ENCODE measurements at places on chromosomes 16 and 17.
A peak's percentile ranks its signal among the peaks of the same experiment; 100 is the strongest.

DNA sequence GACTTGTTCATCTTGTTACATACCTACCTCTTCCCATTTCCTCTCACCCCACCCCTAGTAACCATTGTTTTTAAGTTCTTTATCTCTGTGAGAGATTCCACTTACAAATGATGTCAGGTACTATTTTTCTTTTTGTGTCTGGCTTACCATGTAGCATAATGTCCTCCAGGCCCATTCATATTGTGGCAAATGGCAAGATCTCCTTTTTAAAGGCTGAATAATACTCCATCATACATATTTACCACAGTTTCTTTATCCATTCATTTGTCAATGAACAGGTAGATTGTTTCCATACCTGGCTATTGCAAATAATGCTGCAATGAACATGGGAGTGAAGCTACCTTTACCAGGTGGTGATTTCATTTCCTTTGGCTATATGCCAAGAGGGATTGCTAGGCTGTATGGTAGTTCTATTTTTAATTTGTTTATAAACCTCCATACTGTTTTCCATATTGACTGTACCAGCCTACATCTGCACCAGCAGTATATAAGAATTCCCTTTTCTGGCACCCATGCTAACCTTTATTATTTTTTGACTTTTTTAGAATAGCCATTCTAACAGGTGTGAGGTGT lies 53.9 kb downstream of the NSRP1 start:
- DNase-seq: no peak

DNA sequence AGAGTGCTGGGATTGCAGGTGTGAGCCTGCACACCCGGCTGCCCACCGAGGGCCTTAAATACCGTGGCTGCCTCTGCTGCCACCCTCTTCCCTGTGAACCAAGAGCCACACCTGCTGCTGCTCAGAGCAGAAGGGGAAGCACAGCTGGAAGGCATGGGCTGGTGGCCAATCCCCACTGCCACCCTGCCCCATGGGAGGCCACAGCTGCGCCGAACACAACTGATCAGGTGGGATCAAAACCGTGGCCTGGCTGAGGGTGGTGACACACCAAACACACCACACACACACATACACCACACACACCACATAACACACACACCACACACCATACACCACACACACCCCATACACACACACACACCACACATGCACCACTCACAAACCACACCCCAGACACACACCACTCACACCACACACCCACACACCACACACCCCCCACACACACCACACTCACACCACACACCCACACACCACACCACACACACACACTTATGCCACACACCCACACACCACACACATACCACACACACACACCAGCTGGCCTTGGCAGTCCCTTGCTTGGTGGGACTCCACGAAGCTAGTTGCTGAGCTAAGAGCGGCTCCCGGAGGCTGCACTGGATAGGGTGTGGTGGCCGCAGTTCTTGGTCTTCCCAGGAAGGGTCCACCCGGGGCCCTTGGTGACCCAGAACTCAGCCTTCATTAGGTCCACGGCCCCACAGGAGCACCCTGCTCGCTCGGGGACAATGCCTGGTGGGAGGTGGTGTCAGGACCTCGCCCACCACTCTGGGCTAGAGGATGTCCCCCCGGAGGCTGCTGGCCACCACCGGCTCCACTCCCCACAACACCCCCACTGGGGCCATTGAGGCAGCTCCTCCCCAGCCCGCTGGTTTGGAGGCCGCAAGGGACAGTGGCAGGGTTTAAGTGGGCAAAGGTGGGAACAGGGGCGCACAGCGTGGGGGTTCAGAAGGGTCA lies 14.9 kb downstream of the CEP131 start:
- DNase-seq: no peak

DNA sequence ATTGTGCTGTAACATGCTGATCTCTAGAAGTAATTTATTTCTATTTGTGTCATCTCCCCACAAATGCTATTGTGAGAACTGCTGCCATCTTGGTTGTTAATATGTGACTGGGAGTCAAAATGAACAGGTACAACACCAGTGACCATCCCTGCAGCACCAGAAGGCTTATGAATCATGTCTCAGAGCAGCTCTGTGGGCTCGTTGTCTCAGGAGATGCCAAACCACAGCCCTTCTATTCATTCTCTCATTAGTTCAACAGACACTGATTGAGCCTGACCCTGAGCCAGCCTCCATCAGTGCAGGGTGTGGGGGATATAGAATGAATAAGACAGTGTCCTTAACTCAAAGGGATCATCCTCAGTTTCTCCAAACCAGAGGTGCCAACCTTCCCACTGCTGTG lies 92.5 kb downstream of the UTP18 start:
- DNase-seq: no peak

- peak; percentile 62 for DNase-seq
These were observed 10.5 kb upstream of the ITGAD start for GRCh38 chr16:31382485-31383161.

DNA sequence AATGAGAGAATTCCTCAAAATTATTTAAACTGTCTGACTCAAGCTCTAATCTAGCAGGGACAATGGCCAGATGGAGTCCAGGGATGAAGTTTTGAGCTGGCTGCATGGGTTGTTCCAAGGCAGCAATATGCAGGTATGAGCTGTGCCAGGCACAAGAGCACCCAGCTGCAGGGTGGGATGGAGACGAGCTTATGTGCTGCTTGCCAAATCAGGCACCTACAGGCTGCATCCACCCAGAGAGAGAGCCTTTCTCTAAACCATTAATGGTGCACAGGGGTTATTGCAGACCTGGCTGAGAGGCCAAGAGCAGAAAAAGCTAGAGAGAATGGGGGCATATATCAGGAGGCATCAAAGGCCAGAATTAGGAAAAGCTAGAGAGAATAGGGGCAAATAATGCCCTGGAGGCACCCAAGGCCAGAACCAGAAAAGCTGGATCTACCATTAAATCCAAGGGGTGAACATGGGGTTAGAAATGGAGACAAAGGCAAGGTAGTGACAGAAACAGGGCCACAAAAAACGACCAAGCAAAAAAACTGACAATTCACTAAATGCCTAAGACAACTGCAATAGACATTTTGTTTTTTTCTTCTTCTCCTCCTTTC lies 11.0 kb downstream of the KRT33A start:
- no peak for DNase-seq

DNA sequence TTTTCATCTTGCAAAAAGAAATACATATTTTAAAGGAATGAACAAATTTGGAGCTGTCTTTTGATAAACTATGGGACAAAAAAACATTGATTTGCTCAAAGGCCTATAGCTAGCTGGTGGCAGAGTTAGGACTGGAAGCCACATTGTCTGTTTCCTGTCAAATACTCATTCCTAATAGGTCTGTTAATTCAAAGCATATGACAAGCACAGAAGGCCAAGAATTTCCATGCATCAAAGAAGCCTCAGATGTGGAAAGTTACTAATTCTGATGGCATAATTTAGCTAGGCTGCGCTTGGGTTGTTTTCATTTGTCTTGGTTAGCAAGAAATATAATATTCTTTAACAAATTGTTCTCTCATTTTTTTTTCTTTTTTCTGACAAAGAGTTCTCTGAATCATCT lies 98.0 kb downstream of the CDK5R1 start:
- no peak for DNase-seq

- DNase-seq: no peak
These were observed 20.5 kb upstream of the HEXD start for GRCh38 chr17:82397449-82398335.

DNA sequence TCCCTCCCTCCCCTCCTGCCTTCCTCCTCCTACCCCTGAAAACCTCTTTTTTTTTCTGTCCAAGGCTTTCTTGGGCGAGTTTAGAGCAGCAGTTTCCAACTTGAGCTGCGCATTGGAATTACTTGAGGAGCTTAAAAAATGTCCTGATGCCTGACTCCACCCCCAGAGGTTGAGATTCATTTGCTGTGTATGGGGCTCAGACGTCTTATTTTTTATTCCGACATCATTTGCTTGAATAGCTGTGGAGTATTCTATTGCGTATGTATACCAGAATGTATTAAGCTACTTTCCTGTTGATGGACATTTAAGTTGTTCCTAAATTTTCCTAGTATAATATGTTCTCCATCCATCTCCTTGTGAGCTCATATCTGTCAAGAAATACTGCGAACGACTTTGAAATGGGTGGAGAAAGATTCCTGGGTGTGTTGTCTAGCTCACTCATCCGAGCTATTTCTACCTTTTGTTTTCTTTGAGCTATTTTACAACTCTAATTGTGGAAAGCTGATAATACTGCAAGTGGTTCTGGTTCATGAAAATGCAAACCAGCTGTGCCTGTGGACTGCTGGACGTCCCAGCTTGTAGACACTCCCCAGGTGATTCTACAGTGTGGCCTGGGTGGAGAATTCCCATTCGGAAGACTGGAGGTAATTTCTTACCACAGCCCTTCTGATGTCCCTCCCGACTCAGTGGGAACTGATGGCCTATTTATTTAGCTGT lies 40.5 kb downstream of the CMIP start:
- DNase-seq: no peak

GRCh38 chr16:3084969-3085670 lies 14.0 kb downstream of the ZSCAN10 start:
- no peak for DNase-seq

DNA sequence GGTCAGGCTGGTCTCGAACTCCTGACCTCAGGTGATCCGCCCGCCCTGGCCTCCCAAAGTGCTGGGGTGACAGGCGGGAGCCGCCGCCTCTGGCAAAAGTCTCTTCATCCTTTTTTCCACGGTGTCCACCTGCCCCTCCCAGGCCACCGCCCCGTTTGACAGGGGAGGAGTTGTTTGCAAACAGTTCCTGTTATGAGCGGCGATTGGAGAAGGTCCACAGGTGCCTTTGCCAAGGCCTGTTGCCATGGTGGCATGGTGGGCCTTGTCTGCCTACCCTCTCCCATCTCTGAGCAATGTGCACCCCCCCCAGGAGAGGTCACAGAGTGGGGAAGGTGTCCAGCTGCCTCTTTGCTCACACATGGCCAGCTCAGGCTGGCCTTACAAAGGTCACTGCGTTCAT lies 16.0 kb upstream of the RAP1GAP2 start:
- DNase-seq: no peak

DNA sequence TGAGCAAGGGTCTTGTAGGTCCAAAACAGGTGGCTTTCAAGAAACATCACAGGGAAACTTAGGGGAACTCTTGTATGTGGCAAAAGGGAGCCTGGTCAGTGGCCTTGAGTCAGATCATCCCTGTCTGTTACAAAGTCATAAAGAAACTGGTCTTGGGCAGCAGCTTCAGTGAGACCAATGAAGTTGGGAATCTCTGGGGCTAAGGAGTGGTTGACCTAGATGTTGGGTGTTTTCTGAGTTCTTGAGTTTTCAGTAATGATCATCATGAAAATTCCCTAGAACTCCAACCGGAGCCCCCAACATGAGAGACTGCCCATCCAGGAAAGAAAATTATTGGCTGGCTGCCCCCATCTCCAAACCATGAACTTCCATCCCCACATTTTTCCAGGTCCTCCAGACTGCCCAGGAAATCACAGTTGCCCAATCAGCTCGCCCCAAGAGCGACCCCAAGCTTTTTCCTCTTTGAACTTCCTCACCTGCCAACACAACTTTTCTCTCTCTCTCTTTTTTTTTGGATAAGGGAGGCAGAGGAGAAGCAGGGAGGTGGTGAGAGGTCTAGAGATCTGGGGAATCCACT lies 3.9 kb downstream of the CCR7 start:
- no peak for DNase-seq

- DNase-seq: no peak
These were observed 538 bp upstream of the FCSK start for GRCh38 chr16:70453892-70454221.

DNA sequence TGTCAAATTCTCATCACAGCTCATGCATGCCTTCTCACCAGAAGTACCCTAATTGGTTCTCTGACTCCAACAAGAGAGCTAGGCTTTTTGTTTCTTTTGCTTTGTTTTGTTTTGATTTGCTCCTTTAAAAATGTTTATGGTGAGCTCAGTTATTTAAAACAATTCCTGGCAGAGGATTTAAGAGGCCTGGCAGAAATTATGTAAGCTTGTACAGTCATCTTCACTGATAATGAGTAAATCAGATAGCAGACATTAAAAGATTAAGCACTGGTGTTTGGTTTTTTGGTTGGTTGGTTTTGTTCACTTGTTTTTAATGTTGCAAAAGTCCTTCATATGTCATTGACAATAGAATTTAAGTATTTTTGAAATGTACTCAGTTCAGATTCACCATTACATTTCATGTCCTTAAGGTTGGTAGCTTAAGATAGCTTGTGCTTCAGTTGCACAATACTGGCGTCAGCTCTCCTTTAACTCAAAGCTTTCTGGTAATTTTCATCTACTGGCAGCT lies 378.9 kb downstream of the CDH13 start:
- DNase-seq: peak; percentile 7

DNA sequence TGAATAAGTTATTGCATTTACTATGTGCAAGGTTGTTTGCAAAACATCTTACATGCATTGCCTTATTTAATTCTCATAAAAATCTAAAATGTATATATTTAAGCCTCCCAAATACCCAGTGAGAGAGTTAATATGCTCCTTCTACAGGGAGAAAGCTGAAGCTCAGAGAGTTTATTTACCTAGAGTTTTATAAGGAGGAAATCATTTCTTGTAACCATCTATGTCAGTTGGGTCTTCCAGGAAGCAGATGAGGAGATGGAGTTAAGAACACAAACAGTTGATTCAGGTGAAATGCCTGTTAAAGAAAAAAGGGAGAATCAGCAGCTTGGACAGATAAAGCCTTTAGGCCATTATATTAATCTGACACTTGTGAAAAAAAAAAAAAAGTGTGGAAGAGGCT lies 62.6 kb upstream of the DHX40 start:
- DNase-seq: no peak

GRCh38 chr17:74192950-74193781 lies 10.3 kb upstream of the RPL38 start:
- no peak for DNase-seq

GRCh38 chr17:17493986-17494466 lies 2.2 kb downstream of the RASD1 start:
- no peak for DNase-seq

DNA sequence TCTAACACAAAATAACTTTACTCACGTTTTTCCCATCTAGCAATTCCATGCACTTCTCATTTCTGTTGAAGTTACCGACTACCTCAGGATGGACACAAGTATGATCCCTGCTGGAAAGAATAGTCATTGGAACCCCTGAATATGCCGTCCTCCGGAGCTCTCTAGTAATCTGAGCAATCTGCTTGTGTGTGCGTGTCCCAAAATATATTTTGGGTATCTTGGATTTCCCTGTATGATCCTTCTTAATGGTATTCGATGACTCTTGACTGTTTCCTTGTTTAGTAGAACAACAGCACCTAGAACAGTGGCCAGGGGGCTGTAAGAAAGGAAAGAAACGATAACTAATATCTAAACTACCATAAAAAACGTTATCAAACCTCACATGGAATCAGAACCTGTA lies 54.9 kb downstream of the BRIP1 start:
- DNase-seq: no peak

Measured in cardiac fibroblast (primary cell).